Non-pigmented ciliary epithelial cell (primary cell): ENCODE measurements at places on chromosomes 1 and 21.
A peak's percentile ranks its signal among the peaks of the same experiment; 100 is the strongest.

- DNase-seq: no peak
Observed at GRCh38 chr1:57017200-57017599, 51.4 kb upstream of the C8B start.

- DNase-seq: peak; percentile 73
Observed at GRCh38 chr1:40185951-40186864, 25.0 kb downstream of the RLF start.

GRCh38 chr1:25091658-25092057 lies 140.6 kb downstream of the SYF2 start:
- DNase-seq: no peak

DNA sequence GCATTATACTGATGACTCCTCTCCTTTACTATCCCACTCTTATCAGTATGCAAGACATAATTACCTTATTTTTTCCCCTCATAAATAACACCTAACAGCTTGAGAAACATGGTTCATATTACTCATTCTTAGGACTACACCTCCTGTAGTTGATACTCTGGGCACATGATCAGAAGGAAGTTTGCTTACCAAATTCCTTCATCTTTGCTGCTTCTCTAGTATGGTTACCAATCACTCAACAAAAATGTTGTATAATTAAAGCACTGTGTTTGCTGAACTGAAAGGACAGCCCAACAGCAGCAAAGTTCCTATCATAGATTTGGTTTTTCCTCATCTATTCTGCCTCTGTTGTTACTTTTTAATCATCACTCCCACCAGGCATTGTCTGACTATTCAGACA lies 586.3 kb downstream of the LRRIQ3 start:
- no peak for DNase-seq

GRCh38 chr1:225700889-225701465 lies 48.1 kb upstream of the ENAH start:
- DNase-seq: no peak

DNA sequence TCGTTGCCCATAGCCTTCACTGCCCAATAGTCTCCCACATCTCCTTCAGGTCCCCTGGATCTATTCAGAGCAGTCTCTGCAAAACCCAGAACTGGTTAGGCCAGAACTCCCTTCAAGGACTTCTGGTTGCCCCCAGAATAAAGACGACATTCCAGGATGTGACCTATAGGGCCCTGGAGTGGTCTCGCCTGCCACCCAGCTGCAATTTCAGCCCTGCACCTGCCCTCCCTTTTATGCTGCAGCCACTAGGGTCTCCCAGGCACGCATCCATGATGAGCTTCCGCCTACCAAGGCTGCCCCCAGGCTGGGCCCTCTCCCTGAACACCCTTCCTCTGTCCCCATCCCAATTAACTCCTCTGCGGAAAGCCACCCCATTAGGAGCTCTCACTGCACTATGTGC lies 7.2 kb upstream of the TSPEAR start:
- no peak for DNase-seq

DNA sequence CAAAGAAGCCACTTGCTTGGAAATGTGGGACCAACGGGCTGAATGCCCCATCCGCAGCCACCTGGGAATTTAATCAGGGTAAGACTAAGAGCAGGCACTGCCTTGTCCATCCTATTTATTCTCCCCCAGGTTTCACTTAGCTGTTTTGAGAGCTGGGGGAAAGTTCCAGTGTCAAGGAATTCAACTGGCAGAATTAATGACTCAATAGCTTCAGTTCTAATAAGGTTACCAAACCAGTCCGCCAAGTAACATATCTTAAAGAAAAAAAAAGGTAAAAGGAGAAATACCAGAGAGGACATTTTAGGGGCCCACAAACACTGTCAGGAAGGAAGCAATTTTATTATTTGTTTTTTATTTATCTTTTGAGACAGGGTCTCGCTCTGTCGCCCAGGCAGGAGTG lies 157.6 kb upstream of the SOD1 start:
- no peak for DNase-seq

- DNase-seq: no peak
Observed at GRCh38 chr21:45876381-45877170, 105.0 kb upstream of the COL6A1 start.

GRCh38 chr1:223763251-223763650 lies 50.9 kb downstream of the CAPN2 start:
- no peak for DNase-seq

DNA sequence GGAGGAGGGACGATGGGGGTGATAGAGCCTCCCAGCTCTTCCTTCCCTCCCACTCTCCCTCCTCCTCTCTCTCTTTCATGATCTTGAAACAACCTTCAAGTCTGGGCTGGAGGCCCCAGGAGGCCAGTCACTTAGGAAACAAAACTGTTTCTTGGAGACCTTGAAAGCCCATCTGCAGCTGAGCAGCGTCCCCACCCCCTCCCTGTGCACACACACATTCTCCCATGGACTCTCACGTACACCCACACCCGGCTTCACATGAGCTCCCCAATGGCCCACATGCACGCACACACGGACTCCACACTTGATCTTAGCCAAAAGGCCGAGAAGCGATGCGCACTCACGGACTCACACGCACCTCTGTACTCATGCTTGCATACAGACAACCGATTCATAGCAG lies 3.2 kb upstream of the ATP1A2 start:
- no peak for DNase-seq

DNA sequence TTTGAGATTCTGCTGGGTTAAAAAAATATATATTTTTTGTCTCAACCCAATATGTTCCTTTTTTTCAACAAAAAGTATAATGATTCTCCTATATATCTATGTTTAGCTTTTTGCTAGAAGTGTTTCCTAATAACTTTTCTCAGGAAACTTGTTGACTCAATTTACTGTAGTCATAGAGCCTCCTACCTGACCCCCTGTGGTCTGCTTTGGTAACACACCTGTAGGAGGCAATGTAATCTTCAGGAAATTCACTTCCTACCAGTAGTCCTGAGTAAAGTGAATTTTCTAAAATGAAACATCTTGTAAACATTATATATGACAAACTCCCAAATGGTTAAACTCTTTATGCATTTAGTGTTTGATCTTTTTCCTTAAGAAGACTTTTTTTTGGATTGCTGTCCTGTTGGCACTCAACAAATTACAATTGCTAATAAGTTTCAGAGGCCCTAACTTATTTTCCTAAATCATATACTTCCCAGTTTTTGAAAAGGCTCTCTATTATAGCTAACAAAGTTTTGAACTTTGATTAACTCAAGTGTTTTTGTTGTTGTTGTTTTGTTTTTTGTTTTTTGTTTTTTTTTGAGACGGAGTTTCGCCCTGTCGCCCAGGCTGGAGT lies 118.3 kb downstream of the OLFML2B start:
- DNase-seq: no peak

DNA sequence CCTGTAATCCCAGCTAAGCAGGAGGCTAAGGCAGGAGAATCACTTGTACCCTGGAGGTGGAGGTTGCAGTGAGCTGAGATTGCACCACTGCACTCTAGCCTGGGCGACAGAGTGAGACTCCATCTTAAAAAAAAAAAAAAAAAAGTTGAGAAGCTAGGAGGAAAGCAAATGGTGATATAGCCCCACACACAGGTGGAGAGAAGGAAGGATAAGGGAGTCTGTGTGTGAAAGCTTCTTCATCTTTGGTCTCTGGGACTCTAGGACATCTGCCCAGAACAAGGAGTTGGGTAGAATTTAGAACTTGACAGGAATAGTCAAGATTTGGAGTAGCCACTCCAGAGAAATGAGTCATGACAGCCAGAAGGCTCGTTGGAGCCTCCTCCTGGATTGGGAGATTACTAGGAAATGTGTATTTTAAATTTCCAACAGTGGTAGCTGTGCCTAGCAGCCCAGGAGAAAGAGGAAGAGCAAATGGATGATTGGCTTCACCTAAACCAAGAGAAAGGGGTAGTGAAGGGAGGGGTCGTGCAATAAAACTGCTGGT lies 19.9 kb downstream of the NPL start:
- no peak for DNase-seq

- DNase-seq: no peak
Observed at GRCh38 chr1:32889731-32890278, 3.5 kb downstream of the HPCA start.

DNA sequence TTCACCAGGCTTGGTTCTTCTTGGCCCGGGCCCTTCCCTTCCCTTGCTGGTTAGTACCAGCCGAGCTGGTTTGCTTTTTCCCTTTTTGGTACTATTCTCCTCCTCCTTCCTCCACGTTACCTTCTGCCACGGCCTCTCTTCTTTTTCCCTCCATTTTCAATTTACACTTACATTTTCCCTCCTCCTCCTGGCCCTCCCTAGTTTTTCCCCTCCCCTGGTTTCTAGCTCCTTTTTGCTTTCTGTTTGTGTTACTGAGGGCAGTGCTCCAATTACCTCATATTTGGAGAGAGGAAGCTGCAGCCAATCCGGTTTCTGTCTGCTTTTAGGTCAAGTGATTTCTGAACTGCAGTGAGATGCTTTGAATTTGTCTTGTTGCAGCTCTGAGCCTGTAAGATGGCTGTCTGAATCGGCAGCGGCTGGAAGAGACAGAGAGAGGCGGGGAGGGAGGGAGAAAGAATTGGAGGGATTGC lies 63.7 kb downstream of the MACF1 start:
- DNase-seq: no peak

- DNase-seq: no peak
Observed at GRCh38 chr1:76142771-76143540, 68.4 kb downstream of the ST6GALNAC3 start.

GRCh38 chr1:33435096-33435820 lies 4.4 kb upstream of the PHC2 start:
- DNase-seq: no peak

DNA sequence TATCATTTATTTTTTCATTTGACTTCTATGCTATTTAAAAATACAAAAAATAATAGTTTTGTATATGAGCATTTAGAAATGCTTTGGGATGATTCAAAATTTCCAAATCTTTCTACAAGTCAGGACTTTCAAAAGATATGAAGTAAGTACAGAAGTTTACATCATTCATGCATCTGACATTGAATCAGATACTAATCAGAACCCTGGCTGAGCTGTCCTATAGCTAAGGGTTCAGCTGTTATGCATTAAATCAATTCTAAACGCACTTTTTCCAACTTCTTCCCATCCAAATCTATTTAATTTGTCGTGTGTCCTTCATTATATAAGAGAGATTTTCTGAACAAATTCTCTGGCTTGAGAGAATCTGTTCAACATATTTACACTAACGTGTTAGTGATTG lies 779.4 kb downstream of the LTN1 start:
- no peak for DNase-seq
